ENCODE measurements at places on chromosomes 2 and 18.

GRCh38 chr2:211367293-211367692, 810.9 kb downstream of the CPS1 start:
- no peak for DNase-seq

DNA sequence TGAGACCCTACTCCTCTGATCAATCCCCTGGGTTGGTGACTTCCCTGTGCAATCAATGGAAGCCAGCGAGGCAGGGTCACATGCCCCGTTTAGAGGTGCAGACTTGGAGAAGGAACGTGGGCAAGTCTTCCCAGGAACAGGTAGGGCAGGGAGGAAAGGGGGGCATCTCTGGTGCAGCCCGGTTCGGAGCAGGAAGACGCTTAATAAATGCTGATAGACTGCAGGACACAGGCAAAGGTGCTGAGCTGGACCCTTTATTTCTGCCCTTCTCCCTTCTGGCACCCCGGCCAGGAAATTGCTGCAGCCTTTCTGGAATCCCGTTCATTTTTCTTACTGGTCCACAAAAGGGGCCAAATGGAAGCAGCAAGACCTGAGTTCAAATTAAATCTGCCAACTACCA, 821 bp upstream of the PROC start:
- no peak for DNase-seq

- no peak for DNase-seq
Observed at GRCh38 chr18:62832282-62832681, 116.9 kb downstream of the PHLPP1 start.

DNA sequence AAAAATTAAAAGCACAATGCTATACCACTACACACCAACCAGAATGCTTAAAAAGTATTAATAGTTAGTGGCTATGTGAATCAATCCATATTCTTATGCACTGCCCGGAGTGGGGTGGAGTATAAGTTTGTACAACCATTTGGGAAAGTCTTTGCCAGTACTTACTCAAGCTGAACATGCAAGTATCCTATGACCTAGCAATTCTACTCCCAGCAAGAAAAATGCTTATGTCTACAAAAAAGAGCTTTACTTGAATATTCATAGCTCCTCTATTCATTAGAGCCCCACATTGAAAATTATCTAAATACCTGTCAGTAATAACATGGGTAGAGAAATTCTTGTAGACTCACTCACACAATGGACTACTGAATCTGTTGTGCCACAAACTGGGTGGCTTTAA, 21.4 kb upstream of the CNOT11 start:
- no peak for DNase-seq

- no peak for DNase-seq
Observed at GRCh38 chr2:231642631-231643494, 50.2 kb downstream of the TEX44 start.

DNA sequence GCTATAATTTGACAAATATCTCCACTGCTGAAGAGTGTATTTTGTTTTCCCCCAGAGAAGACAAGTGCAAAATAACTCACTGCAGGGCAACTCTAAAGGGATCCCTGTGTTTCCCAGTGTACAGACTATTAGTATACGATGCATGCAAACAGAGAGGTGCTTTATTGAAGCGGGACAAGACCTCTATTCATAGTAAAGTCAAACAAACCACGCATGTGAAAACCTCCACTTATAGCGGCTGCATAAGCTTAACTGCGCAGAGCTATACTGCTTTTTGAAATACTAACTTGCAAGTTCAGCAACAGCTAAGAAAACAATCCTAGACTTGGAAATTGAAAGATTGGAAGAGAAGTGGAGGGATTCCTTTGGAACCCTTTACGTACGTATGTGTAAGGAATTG, 15.6 kb downstream of the RNF144A start:
- DNase-seq, result no peak

- no peak for DNase-seq
Observed at GRCh38 chr2:162403884-162404283, 60.0 kb downstream of the GCA start.

- no peak for DNase-seq
Observed at GRCh38 chr2:181948227-181948626, 37.4 kb upstream of the PPP1R1C start.

- DNase-seq, result no peak
Observed at GRCh38 chr18:35005963-35006577, 35.1 kb upstream of the MAPRE2 start.

- DNase-seq, result no peak
Observed at GRCh38 chr2:207155516-207156444, 10.0 kb downstream of the KLF7 start.

GRCh38 chr2:237873421-237873831, 14.0 kb downstream of the RAMP1 start:
- no peak for DNase-seq

- no peak for DNase-seq
Observed at GRCh38 chr18:26978812-26979341, 113.4 kb upstream of the AQP4 start.

GRCh38 chr2:186594001-186594722, 4.3 kb downstream of the ITGAV start:
- DNase-seq, result no peak

DNA sequence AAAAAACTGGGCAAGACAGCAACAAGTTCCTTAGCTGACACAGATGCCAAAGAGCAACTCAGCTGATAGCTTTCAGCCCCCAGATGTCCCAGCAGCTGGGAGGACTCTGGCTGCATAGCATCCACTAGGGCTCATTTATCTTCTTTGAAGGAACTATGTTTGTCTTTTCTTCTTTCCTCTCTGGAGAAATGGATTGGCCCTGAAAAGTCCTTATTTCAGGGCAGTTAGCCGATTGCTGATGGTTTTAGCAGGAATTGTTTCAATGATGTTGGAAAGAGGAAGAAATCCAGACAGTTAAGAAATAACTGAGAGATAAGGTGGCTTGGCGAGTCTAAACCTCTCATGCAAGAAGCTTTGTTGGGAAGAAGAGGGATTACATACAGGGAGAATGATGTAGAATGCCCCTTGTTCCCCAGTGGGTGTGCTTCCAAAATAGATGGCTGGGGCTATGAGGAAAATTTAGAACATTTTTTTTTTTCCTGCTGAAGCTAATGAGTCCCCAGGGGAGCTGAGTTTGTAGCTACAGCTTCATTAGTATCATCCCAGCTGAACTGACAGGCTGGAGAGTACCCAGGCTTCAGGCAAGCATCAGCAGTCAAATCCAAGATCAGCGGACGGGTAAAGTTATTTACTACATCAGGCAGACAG, 33.6 kb upstream of the SERPINE2 start:
- no peak for DNase-seq

DNA sequence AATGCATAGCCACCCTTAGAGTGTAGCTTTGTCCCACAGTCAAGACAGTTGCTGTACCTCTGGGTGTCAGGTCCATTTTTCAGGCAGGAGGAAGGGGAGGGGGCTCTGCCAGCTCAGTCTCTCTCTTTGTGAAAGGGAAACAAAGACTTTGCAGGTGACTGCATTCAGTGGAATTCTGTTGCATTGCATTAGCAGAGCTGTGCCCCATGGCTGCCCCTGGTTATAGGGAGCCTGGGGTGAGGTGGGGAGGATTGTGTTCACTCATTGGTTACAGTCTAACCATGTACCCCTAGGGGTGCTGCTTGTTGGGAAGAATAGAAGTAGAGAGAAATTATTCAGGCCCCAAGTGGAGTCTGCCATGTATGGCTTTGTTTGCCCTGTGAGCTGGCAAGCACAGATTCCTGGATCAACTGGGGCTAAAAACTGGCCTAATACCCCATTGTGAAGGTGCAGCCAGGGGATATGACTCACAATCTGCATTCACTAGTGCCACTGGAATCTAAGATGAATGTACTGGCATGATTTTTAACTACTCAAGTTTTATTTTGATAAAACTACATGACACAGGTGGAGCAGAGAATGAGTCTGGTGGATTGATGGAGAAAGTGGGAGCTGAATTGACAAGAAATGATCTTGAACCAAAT, 118.4 kb downstream of the SH3BP4 start:
- no peak for DNase-seq

DNA sequence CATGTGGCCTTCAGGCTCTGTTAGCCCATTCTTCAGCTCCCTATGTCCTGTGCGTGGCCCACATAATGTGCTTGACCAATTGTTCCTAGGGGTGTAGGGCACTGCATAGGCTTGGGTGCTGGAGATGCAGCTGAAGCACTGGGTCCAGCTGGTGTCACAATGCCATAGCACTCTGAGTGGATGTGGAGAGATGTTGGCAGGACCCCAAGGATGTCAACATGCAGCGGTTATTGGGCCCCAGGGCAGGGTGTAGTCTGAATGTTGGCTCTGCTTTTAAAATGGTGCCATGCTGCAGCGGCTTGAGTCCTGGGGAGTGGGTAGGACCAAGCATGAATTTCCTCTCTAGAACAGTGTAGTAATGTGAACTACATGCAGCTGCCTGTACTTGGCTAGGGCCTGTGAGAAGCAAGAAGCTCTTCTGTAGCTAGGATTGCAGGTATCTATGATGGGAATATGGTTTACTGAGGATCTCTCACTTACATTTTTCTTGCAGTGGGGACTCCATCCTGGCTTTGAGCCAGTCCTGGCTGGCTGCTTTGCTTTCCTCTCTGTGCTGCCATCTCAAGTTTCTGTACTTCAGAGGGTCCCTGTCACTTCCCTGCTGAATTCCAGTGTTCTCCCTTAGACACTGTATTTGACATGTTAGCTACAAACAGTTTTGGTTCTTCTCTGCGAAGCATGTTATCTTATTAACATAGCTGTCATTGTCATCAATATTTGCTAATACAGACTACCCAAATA, 148.4 kb downstream of the CSRNP3 start:
- no peak for DNase-seq

DNA sequence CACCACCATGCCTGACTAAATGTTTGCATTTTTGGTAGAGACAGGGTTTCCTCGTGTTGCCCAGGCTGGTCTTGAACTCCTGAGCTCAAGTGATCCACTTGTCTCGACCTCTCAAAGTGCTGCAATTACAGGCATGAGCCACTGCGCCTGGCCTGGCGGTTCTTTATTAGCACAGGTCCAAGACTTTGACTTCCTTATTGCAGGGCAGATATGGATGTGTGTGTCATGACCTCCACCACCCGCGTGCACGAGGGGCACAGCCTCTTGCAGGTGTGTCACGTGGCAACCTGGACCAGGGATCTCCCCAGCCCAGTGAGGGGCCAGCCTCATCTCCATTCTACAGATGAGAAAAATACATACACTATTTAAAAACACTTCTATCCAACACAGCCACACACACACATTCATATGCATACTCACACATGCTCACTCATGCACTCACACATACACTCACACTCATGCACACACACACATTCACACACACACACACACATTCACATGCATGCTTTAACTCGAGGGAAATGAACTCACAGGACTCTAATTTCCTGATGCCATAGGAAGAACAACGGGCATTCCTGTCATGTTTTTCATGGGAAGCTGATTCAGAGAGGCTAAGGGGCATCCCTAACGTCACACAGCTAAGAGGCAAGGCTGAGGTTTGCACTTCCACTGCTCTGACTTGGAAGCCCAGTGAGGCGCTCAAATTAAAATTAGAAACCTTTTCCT, 38.8 kb downstream of the RRM2 start:
- DNase-seq, result no peak
